ENCODE measurements at places on chromosomes 5 and 9.
A peak's percentile ranks its signal among the peaks of the same experiment; 100 is the strongest.

DNA sequence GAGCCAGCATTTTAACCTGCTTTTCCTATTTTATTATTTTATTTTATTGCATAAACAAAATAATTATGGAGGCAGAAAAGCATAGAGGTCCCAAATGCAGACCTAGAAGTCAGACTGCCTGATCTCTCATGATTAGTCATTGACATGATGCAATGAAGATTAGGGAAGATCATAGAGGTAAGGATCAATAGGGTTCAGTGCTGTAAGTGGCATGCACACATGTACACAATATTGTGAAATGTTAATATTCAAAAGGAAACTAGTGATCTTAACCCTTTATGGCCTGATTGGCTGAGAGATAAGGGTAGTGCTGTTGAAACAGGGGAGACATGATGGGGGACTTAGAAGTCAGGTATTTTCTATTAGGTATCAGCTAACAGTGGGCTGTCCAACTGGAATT lies 1.1 kb upstream of the FRRS1L start:
- no peak for DNase-seq

DNA sequence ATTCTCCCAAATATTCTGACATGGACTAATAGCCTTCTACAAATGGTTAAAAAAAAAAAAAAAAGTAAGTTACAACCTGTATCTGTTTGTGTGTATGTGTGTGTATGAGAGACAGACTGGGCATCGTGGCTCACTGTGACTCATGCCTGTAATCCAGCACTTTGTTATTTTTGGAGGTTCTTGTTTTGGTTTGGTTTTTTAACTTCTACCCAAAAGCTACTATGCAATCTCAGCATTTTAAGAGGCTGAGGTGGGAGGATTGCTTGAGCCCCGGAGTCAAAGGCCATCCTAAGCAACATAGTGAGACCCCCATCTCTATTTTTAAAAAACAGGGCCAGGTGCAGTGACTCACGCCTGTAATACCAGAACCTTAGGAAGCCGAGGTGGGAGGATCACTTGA lies 17.6 kb upstream of the HAVCR1 start:
- peak; percentile 28 for DNase-seq

GRCh38 chr5:126888175-126888574 lies 111.2 kb downstream of the LMNB1 start:
- no peak for DNase-seq

- DNase-seq = no peak
Observed at GRCh38 chr5:124059200-124059599, 547.2 kb downstream of the CSNK1G3 start.

DNA sequence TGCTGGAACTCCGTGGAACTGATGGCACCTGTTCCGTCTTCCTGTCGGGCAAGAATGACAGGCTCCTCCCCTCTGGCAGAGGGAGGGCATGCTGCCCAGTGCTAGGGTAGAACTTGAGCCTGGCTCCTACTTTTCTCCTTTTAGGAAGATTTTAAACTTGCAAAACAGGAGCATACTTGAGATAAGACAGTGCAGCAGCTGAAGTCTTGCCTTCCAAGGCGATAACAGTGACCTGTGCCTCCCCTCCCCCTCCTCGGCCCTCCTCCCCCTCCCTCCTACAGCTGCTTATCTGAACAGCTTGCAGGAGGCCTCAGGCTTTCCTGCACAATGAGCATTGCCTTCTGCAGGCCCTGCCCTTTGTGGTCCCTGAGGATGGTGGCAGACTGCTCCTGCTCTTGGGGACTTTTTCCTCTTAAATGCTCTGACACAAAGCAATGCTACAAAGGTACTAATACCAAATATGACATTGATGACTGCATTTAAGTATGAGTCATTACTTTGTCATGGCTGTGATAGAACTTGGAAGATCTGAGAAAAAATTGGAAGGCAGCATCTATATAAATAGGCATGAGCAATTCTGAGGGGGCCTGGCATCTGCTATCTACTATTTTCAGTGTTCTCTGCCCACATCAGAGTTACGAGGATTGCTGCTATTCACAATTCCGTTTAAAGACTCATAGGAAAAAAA lies 2.0 kb downstream of the GADD45G start:
- peak; percentile 52 for DNase-seq

- peak; percentile 83 for DNase-seq
Observed at GRCh38 chr5:79229357-79230174, 6.4 kb upstream of the JMY start.

DNA sequence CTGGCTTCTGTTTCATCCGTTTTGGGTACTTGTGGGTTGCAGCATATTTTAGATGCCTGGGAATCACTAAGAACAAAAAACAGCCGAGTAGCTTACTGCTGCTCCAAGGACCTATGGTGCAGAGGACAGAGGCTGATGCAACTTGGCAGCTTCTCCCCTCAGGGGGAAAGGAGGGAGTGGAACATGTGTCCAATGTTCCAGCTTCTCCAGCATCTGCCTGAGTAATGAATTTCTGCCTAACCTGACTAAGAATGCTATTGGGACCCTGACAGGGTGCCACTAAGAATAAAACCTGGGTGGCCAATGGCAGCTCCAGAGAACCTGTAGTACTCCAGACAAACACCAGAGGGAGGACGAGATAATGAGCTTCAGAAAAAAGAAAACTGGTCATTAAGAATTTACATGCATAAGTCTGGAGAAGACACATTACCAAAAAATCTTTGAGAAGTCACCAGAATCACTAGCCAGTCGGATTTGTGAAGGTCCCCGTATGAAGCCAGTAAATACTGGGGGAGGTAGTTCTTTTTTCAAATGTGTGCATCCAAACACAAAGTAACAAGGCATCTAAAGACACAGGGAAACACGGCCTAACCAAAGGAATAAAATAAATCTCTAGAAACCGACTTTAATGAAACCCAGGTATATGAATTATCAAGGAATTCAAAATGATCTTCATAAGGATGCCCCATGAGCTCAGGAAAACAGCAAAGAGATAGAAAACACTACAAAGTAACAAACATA lies 293.5 kb downstream of the HINT1 start:
- DNase-seq = peak; percentile 3

- peak; percentile 60 for DNase-seq
Observed at GRCh38 chr9:96327694-96328352, 25.8 kb upstream of the HSD17B3 start.

GRCh38 chr5:14676320-14676719 lies 11.8 kb downstream of the OTULIN start:
- peak; percentile 57 for DNase-seq

GRCh38 chr5:128084228-128085167 lies 932 bp downstream of the SLC12A2 start:
- DNase-seq = no peak

DNA sequence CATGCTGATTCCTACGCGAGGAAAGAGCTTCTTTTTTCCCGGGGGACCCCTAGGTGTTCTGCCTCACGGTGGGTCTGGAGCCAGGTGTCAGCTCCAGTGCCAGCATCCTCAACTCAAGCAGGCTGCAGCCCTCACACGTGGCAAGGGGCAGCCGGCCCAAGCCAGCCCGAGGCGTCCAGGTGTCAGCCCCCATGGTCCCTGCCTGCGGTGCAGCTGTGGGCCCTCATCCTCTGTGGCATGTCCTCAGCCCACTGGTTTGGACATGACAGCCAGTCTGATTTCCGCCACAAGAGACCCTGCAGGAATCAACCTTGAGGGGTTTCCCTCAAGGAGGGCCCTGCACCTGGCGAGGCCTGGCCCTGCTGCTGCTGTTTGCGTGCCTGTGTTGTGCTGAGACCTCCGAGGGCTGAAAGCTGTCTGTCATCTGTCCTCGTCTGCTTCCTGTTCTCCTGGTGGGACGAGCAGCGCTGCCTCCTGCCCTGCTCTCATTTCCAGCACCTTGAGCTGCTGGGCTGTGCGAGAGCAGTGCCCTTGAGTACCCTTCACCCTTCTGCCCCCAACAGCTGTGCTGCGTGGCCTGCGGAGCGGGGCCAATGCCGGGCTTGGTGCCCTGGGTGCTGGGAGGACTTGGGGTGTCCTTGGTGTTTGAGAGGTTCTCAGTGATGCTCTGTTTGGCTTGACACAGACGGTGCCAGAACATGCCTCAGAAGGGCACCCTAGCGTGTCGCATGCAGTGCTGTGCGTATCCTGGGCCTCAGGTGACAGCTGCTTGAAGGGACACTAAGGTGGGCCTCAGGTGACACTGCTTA lies 137.6 kb downstream of the CACNA1B start:
- no peak for DNase-seq

GRCh38 chr5:118988866-118989180 lies 476 bp upstream of the DTWD2 start:
- no peak for DNase-seq

- DNase-seq = no peak
Observed at GRCh38 chr9:75108571-75108970, 20.3 kb downstream of the OSTF1 start.

- DNase-seq = no peak
Observed at GRCh38 chr9:112586599-112587155, 100.0 kb downstream of the KIAA1958 start.

- DNase-seq = no peak
Observed at GRCh38 chr5:133523961-133524586, 88.3 kb downstream of the FSTL4 start.

- peak; percentile 2 for DNase-seq
Observed at GRCh38 chr9:72185561-72185960, 36.3 kb downstream of the GDA start.

DNA sequence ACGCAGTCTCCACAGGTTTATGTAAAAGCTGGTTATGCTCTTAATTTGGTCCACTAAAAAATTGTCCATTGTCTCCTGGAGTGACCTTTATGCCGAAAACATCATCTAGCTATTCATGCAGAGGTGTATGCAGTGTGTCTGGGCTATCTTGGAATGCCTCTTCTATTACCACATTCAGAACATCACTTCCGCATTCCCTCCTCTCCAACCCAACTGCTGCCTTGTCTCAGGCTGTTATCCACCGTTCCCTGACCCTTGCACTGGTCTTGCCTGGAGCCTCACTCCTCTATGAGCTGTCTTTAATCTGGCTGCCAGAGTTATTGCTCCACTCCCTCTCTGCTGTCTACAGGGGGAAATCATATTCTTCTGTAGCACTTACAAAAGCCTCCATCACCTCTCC lies 214.1 kb upstream of the ANKRD55 start:
- DNase-seq = peak; percentile 67

DNA sequence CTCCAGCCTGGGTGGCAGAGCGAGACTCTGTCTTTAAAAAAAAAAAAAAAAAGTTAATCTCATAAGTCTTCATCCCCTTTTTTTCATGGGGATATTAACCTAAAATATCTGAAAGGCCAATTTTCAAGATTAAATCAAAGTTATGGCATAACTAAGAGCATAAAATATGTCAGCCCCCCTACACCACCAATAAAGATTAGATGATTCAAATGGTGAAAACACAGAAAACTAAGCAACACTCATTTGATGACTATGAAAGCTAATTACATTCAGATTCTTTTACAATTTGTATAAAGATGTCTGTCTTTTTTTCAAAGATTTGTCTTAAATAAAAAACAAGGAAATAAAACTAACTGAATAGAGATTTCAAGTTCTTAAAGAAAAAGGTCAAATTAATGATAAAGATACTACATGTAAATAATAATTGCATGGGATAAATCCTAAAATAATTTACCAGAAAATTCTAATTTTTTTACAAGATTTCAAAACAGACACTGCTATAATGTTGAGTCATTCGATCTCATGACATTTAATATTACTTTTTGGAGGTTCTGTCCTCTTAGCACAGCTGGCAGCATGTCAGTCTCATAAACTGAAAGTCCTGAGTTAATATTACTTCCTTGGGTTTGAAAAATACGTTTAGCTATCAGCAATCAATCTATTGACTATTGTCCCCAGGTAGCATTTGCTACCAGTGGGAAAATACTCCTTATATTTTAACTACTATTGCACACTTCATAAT lies 112.9 kb downstream of the KIAA0825 start:
- no peak for DNase-seq

DNA sequence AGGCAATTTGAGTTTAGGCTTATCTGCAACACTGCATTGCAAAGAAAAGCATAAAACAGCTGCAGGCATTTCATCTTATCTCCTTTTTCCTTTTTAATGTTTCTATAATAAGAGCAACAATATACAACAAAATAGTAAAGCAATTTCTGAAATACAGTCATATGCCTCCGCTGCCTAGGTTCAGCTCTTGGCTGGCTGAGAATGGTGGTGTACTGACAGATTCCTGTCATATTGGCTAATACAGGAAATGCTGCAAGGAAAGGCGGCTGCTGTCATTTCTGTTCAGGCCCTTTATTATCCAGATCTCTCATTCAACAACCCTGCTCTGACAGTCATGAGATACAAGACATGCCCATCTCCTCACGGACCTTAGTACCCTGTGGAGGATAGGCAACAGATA lies 677.0 kb downstream of the TAF11L14 start:
- no peak for DNase-seq

All from RPMI7951 (cell line).